ENCODE measurements at places on chromosomes 11 and 22.

- no peak for DNase-seq
Observed at GRCh38 chr11:132909021-132909606, 623.2 kb downstream of the OPCML start.

DNA sequence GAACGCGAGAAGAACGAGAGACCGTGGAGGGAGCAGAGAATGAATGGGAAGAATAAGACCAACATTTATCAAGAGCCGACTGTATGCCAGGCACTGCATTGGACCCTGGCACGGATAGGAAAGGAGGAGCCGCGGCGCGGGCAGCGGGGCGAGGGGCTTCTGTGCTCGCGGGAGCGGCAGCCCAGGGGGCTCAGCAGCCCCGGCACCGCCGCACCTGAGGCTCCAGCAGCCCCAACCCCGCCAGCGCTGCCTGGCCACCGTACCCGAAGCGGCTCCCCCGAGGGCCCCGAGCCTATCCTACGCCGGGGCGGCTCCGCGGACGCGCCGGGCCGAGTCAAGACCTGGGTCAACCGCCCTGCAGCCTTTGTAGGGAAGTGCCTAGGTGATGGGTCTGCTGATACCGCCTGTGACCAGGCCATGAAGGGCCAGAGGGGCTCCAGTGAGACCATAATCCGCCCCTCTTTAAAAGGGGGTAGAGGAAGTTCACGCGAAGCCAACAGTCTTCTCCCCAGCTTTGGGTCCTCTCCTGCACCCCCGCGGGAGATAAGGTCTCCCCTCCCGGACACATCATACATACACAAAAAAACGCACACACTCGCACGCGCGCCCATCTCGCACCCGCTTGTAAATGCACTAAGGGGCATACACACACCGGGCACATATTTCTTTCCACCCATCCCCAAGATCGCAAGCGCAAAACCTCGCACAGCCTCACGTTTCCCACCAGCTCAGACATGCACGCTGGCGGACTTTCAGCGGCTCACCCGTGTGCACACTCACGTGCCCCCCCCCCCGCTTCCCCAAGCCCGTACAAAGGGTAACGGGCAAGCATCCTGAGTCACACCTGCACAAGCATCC is 935 bp upstream of the RTN4RL2 start:
- DNase-seq = peak; percentile 45

DNA sequence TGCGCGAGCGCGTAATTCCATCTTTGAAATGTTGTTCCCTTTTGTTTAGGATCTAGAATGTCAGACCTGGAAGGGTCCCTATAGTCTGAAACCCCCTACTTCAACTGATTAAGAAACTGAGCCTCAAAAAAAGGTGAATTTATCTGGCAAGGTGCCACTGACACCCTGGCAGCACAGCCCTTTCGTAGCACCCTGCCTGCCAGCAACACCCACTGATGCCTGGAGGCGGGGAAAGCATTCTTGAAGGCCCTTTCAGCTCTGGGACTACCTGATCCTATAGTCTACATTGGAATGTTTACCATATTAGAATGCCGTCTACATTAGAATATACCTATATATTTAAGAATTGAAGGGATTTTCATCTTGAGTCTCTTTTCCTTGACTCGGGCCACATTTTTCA is 542.3 kb downstream of the BUD13 start:
- DNase-seq = no peak

DNA sequence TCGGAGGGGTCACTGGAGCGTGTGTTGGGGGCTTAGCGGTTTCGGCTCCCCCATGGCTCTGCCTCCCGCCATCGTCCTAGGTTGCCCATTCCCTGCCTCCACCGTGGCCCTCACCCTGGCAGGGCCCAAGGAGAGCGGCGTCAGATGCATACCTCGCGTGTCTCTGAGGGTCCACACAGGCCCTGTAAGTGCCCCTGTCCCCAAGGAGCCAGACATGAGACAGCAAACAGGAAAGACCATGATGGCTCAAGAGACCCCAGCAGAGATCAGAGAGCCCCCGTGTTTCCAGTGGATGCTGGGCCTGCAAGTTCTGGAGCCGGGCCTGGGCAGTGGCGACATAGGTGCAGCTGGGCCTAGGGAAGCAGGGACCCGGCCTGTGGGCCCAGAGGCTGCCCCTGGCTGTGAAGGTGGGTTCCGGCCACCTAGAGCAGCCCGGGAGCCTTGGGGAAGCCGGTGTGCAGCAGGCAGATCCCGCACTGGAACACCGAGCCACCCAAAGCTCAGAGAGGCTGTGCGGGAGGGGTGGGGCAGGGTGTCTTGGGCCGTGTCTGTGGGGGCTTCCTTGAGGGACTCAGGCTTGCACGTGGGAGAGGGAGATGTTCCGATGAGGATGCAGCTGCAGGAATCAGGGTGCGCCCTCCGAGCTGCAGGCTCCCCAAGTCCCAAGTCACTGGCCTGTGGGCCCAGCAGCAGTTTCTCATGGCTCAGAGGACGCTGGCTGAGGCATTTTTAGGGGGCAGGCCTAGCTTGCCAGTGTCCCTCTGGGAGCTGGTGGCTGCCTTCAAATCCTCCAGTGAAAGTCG is 126.4 kb downstream of the KCNQ1OT1 start:
- DNase-seq = no peak

DNA sequence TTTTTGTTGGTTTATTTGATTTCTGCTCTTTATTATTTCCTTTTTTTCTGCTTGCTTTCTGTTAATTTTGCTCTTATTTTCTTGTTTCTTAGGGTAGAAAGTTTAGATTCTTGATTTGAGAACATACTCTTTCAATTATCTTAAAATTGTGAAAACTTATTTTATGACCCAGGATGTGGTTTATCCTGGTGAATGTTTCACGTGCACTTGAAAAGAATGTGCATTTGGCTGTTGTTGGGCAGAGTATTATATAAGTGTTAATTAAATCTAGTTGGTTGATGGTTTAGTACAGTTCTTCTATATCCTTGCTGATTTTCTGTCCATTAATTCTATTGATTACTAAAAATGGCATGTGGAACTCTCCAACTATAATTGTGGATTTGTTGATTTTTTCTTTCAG is 66.9 kb upstream of the NARS2 start:
- no peak for DNase-seq

DNA sequence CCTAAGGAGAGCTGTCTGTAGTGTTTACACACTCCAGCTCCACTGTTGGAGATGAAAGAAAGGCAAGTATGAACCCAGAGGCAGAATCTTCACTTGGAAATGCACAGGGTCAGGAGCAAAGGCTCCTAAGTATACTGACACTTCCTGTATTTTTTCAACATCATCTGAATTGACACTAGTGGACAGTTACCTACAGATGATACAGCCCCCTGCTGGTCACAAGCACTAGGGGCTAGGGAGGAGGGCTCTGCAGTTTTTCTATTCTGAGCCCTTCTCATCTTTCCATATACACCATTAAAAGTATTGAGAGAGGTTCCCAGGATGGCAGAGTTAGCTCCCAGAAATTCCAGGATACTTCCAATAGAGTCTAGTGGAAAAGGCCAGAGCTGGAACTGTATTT is 290.3 kb upstream of the API5 start:
- DNase-seq = peak; percentile 9

All from GM20000 (cell line).